ENCODE measurements at places on chromosomes 1 and 21.

- no peak for DNase-seq
Measured at GRCh38 chr1:149945206-149945605, 8.5 kb upstream of the MTMR11 start.

- no peak for DNase-seq
Measured at GRCh38 chr1:26728645-26729044, 32.8 kb downstream of the ARID1A start.

DNA sequence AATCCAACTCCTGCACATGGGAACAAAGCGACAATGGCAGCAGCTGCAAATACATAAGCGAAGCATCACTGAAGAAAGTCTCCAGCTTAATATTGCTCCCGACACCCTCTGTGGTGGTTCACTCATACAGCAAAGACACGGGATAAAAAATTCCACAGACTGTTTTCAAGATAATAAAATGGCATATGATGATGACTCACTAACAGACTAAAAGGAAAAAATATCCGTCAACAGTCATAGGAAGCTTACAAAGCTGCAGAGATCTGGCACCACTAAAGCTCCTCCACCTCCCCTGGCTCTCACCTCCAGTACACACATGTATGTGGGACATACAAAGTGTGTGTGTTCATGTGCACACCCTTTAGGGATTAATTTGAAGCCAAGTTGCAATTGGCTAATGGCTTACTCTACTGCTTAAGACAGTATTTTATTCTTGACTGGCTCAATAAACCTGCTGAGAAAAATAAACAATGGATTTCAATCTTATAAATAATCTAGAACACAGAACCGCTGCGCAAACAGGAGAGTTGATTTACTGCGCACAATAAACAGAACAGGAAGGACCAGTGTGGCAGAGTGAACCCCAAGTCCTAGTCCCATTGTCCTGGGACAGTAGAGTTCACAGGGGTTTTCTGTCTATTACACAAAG is 94.4 kb downstream of the SLC45A1 start:
- no peak for DNase-seq

DNA sequence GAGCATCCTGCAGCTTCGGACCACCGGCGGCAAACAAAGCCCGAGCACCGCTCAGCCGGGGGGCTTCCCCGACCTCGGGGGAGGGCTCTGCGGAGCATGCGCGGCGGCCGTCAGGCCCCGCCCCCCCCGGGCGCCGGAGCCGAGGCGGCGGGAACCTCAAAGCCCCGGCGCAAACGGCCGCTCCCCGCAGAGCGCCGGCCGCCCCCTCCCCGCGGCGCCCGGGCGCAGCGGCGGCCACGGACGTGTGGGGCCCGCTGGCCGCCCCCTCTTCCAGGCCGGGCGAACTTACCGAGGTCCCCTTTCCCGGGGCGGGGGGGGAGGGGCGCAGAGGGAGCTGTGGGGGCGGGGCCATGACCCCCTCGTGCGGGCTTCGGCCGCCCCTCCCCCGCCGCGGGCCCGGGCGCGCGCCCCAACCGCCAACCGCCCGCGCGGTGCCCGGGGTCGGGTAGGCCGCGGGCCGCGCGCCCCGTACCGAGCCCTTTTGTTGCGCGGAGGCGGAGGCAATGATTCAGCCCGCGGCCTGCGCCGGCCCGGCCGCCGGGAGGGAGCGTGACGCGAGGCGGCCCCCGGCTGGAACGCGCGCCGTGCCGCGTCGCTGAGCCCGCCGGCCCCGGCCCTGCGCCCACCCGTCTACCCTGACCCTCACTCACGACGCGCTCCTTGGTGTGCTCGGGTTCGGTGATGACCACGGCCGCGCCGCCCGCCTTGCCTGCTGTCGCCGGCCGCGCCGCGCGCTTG is 1.7 kb downstream of the RCC2 start:
- DNase-seq, result peak; percentile 45

DNA sequence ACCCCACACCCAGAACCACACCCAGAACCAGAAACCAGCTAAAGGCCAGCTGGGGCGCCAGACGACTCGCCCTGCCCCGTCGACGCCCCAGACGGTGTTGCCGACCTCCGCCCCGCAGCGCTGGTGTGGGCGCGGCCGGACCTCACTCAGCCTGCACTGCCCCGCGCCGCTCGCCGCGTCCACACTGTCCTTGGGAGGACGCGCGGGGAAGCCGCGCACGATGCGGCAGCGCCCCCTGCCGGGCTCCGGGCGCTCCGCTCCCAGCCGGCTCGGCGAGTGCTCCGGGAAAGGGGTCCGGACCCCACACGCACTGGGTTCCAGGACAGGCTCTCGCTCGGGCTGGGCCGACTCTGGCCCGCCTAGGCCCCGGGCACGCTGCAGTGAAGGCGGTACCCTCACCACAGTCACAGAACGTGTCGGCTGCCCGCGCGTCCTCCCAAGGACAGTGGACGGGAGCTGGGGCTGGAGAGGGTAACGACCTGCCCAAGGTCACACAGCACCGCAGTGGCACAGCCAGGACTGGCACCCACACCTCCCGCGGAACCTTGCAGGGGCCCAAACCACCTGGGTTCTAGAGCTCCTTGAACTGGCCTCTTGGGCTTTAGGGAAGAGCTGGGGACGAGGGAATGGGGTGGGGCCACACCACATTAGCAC is 90.2 kb downstream of the DMRTA2 start:
- peak; percentile 83 for DNase-seq

GRCh38 chr1:230312676-230313075 is 113.5 kb downstream of the PGBD5 start:
- no peak for DNase-seq

DNA sequence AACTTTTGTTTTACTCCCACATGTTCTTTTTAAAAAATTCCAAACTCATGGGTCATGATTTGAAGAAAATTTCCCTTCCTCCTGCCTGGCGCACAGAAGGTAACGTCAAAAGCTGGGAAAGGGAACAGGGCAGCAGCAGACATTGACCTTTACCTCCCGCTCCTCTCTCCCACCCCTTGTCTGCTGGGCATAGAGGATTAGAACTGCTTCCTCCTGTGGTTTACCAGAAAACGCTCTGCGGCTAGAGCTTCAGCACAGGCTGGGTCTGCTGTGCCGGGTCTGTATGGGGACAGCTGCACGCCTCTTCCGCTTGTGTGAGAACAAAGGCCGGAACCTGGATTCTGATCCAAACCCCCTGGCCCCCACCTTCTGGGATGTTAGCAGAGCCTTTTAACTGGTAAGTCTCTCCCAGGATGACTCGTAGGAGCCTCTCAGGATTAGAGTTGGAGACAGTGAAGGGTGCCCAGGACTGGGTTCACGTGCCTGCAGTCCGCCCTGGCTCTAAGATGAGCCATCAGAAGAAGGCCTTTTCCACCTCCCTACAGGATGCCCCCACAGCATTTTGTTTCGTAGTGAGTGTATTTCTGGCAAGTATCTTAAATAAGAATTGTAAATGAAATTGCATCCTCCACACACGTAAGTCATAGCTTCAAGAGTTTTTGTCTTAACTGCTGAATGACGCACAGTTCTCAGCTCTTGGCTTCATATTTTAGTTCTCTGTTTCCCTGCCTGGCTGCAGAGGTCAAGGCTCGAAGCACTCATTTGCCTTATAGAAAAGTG is 5.2 kb downstream of the H6PD start:
- no peak for DNase-seq

DNA sequence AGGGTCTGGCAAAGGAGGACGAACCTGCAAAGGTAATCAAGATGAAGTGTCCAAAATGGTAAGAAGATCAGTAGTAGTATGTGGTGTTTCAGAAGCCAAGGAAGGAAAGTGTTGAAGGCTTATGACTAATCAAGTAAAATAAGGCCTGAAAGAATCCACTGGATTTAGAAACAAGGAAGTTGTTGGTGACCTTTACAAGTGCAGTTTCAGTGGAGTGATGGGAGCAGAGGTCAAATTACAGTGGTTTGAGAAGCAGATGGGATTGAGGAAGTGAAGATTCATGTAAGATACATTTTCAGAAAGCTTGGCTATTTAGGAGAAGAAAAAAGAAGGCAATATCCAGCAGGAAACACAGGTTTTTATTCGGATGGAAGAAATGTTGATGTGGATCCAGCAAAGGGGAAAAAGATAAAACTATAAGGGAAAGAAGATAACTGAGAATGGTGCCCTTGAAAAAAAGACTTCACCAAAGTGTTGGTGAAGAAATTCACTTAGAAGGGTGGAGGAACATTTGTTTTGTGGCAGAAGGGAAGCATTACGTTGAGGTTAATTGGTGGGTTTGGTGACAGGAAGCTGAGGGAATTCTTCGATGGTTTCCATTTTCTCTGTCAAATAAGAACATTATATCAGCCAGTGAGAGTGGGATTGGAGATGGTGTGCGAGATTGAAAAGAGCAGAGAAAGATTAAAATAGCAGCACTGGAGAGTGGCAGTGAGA is 2.1 kb downstream of the ARMH1 start:
- no peak for DNase-seq

DNA sequence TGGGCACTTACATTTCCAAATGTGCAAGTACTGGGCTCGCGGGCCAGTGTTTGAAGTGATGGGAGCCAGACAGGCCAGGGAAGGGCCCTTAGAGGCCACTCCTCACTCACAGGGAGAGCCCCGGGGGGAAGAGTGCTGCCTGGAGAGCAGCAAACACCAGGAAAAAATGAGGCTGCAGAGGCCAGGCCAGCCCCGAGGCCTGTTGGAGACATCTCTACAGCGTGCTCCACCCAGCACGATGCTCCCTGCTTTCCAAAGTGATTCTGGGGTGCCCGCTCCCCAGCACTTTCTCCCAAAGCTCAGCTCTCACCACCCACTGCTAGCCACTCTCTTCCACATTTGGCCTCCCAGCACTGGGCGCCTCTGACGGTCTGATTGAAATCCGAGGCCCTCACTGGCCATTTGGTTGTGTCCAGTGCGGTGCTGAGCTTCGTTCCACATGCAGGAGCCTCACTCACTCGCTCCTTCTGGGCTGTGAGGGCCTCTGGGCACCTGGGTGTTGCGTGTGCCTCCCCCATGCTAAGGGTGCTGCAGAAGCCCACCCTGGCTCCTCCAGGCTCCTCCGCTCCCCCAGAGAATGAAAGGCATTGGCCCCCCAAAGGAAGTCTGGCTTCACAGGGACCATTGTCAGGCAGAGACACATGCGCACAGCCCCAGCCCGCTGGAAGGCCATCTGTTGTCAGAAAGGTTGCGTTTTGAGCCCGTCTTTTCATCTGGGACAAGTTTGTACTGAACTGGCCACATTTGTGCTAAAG is 385.4 kb upstream of the VAMP3 start:
- no peak for DNase-seq

GRCh38 chr1:54379555-54380289 is 26.5 kb downstream of the SSBP3 start:
- DNase-seq, result no peak

Measured in WTC11 (cell line).